Nucleus accumbens (tissue), 56 donors: ENCODE measurements at places on chromosomes 5 and 9.

DNA sequence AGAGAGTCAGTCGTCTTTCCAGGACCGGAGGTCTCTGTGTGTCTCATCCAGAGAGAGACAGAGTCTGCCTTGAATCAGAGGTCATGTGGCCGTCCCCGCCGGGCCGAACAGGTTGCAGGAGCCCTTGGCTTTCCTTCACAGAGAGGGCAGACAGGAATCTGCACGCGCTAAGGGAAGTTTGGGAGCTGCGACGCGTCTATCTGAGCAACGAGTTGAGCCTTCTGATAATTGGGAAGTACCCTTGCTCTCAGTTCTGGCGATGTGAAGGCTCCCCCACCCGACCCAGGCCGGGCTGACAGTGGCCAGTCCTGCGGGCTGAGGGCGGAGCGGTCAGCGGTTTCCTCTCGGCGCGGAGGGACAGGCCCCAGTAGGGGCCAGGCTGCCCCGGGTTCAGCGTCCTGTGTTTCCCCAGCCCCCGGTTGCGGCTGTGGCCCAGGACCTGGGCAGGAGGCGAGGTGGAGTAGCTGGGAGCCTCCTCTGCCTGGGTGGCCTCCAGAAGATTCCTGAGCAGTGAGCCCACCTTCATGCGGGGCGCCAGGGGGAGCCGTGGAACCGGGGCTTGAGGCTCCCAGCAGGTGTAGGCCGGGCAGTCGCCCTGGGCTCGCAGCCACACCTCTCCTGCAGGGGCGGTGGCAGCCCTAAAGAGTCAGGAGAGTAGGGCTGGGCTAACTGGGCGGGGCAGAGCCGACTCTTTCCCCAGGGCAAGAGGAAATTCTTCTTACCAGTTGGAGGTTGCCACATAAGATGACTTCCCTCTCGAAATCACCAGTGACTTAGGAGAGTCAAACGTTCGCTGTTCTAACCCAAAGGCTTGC lies 13.9 kb downstream of the NR2F1 start:
- no peak for DNase-seq

- no peak for DNase-seq
Measured at GRCh38 chr5:94024620-94025019, 283.2 kb upstream of the POU5F2 start.

DNA sequence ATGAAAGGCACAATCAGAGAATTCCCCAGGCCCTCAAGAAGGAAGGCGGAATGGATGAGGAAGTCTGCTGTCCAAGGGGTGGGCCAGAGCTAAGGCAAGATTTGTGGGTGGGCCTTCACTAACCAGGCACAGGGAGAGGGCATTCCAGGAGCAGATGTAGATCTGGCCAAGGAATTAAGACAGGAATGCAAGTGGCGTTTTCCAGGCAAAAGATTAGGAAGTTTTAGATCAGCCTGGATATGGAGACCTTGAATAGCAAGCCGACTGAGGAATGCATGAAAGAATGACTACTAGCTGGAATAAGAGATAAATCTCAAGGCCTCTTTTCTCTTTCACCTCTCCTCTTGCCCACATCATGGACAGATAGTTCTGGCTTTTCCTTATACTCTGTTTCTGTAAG lies 68.5 kb downstream of the GHR start:
- DNase-seq, result no peak

- DNase-seq, result no peak
Measured at GRCh38 chr5:127802477-127802865, 99.3 kb downstream of the CCDC192 start.

- DNase-seq, result no peak
Measured at GRCh38 chr5:53180538-53180937, 71.0 kb upstream of the MOCS2 start.

DNA sequence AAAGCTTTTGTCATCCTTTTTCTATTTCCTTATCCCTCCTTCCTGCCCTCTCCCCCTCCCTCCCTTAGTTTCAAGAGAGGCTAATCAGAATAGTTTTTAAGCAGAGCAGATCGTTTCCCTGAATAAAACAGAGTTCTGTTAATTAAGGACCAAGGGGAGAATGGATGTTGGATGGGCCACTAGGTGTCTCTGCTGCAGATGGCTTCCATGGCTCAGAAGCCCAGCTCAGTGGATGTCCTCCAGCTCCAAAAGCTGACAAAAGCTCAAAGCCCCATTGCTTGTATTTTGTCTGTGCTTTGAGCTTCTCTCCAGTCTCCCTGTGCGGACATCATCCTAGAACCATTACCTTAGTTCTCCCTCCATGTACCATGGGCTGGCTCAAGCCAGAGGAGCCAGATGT lies 21.0 kb upstream of the NPR3 start:
- DNase-seq, result no peak

DNA sequence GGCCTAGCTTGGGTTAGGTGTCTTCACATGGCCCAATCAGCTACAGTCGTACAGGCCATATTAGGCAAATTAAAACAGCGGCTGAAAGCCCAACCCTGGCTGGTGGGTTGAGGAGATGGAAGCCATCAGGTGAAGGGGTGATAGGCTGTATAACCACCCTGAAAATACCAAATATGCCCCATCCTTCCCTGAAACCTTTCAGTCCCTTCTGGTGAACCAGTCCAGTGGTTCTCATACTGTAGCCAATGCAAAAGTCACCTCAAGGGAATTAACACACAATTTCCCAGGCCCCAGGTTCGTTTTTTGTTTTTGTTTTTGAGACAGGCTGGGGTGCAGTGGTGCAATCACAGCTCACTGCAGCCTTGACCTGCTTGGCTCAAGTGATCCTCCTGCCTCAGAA lies 19.8 kb upstream of the KCNV2 start:
- no peak for DNase-seq

- no peak for DNase-seq
Measured at GRCh38 chr5:175680463-175680862, 22.6 kb downstream of the HRH2 start.

DNA sequence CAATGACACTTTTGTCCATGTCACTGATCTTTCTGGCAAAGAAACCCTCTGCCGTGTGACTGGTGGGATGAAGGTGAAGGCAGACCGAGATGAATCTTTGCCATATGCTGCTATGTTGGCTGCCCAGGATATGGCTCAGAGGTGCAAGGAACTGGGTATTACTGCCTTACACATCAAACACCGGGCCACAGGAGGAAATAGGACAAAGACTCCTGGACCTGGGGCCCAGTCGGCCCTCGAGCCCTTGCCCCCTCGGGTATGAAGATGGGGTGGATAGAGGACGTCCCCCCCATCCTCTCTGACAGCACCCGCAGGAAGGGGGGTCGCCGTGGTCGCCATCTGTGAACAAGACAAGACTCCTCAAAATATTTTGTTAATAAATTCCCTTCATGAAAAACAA lies 12.0 kb downstream of the SEMA6A start:
- no peak for DNase-seq

DNA sequence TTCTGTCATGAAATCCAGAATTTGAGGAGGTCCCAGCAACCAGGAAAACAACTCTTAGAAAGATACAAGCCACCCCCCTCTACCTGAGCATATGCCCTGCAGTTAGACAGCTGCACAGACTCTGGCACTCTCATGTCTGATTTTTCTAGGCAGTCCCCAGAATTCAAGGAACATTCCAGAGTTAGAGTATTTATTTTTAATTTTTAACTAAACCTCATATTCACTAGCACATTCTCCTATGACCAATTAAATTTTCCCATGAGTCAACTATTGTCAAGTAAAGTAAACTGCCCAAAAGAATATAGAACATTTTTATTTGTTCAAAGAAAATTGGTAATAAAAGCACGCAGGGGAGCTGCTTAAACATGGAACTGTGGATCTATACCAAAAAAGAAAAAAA lies 490.5 kb upstream of the SEMA6A start:
- no peak for DNase-seq

DNA sequence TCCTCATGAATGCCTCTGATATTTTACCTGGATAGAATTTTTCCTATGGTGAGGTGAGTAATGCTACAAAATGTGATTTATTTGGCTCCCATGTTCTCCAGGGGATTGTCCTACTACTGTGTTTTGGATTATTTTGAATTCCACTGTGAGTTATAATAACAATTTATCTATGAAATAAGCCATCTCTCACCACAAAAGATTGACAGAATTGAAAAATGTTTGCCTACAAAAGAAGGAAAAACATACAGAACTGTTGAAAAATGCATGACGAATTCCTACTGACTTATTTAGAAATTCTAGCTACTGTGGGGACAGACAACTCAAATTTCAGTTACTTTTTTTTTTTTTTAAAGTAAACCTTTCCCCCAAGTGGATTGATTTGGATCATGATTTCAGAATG lies 463.7 kb upstream of the GRIN3A start:
- DNase-seq, result no peak

DNA sequence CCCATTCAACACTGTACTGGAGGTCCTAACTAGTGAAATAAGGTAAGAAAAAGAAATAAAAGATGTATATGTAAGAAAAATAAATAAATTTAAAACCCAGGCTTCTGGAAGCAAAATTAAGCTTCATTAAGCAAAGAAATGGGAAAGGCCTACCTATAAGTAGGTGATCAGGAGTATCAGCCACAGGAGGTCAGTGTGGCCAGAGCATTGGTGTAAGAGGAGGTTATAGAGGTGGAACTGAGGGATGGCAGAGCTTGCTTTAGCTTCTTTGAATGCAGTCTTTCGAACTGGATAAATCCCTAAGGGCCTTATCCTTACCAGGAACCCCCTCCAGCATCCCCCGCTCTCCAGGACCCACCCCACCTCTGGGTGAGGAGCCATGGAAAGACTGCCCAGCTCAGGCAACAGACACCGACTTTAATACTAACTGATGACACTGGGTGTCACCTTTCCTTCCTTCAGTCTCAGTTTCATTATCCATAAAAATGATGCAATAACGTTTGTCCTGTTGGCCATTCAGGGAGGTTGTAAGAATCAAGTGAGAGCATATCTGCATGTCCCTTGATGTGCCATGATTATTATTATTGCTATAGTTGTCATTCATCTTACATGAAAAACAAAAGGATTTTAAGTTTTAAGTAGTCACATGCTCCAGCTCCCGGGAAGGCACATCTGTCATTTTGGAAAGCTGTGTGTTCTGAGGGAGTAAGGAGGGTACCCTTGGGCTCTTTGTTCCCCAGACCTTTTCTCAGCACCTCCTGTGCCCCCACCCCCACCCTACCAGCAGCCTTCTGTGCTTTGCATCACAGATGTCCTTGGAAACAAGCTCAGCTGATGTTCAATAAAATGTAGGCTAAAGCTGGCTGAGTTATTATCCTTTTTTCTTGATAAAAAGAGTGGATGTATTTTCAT lies 50.8 kb upstream of the CTNNA1 start:
- DNase-seq, result no peak

GRCh38 chr5:94432499-94432898 lies 185.9 kb downstream of the KIAA0825 start:
- no peak for DNase-seq

DNA sequence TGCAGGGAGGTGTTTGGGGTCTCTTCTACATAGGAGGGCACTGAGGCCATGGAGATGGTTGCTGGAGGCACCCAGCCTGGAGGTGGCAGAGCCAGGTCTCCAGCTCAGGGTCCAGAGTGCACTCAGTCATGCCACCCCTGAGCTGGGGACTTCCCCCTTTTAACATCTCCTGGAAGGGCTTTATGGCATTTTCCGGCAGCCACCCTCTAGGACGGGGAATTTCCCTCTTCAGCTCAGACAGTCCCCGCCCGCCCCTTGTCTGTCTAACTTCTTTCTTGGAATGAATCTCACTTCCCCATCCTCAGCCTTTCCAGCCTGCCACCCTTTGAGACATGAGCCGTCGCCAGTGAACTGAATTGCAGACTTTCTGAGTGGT lies 49.9 kb downstream of the COL15A1 start:
- DNase-seq, result no peak

- DNase-seq, result no peak
Measured at GRCh38 chr9:111298731-111299598, 31.1 kb downstream of the OR2K2 start.

GRCh38 chr5:98050583-98050982 lies 722.9 kb upstream of the RGMB start:
- no peak for DNase-seq

GRCh38 chr5:16759147-16759773 lies 142.5 kb upstream of the RETREG1 start:
- DNase-seq, result no peak

DNA sequence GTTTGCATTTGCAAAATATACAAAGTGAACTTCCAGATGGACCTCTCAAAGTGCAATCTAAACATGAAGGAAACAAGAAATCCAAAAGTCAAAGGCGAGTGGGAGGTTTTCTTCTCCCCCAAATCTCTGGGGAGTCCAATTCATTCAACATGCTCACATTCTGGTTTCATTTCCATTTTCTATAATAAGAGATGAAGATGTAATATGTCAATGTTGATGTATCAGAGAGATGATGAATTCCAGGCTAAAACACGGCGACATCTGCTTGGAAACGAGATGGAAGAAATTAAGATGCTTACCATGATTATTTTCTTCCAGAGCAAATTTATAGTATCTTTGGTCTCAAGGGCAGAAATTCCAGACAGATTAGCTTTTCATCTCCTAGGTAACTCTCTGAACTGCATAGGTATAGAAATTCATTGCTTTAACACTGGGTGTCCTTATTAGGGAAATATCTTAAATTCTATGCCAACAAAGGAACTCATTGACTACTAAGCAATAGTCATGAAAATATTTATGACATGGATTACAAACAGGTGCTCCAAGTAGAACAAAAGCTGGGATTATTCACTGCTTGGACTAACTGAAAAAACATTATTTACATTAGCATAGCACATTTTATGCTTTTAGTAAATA lies 287.9 kb downstream of the SEC61B start:
- DNase-seq, result no peak

DNA sequence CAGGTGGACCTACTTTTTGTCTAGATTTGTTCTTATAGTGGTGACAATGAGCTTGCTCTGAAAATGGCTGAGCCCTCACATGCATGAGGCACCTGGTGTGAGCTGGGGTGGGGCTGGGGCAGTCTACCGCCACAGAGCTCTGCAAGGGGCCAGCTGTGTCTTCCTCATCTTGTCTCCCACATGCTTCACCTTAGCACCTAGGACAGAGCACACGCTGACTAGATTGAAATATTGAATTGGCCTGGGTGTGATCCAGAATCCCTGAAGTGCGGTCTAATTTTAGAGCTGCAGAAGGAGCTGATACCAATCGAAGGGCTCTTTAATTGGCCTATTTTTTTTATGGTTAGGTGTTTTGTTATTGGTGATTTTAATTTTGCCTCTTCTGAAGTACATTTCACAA lies 126.1 kb upstream of the NFIB start:
- no peak for DNase-seq

DNA sequence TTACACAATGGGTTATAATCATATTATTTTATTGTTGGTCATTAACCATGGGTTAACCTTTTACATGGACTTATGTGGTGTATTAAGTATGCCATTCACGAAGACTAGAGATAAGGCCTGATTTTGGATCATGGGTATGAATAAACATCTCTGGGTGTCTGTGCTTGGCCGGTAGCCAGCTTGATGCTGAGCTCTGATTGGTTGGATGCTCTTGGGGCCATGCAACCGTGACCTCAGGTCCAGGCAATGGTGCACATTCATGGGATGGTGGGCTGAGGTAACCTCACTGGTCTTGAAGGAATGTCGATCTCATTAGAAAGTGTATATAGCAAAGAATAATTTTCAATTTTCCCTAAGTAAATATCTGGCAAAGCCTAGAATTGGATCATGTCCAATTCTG lies 158.2 kb upstream of the IL12B start:
- no peak for DNase-seq

- DNase-seq, result peak; percentile 17
Measured at GRCh38 chr5:168291964-168292785, 730 bp downstream of the WWC1 start.
